Activated naive CD4-positive, alpha-beta T cell (primary cell): ENCODE measurements at places on chromosomes 3 and 15.

DNA sequence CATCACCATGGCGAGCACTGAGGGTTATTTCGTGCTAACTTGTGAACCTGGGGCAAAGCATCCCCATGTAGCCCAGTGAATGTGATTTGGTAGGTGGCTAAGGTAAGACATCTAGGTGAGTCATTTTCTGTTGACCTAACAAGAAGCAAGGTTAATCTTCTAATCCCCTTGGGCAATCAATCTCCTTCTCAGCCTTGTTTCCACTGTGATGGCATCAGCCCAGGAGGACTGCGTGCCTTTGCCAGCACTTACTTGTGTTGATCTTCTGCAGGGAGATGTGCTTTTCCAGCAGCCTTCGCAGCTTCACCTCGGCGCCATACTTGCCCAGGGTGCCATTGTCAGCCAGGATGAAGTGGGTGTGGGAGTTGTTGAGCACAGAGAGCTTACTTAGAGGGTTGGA, 35.7 kb downstream of the TRPM1 start:
- DNase-seq: no peak

- DNase-seq: no peak
These were observed 116.9 kb downstream of the DCLK3 start for GRCh38 chr3:36647423-36647853.

DNA sequence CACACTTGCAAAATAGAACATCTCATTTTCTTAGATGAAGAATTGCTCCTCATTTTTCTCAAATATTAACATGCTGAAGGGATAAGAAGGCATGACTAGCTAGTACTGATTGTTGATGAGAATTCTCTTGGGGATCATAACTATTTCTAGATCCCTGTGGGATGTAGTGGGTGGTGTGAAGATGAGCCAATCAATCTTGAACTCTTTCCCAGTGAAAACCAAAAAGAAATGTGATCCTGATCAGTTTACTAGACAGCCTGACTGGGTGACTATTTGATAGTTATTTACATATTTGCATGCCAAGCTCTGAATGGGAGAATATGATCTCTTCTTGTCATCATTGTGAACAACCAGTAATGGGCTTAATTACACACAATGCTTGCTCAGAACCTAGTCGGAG, 63.7 kb downstream of the ZIC1 start:
- no peak for DNase-seq

DNA sequence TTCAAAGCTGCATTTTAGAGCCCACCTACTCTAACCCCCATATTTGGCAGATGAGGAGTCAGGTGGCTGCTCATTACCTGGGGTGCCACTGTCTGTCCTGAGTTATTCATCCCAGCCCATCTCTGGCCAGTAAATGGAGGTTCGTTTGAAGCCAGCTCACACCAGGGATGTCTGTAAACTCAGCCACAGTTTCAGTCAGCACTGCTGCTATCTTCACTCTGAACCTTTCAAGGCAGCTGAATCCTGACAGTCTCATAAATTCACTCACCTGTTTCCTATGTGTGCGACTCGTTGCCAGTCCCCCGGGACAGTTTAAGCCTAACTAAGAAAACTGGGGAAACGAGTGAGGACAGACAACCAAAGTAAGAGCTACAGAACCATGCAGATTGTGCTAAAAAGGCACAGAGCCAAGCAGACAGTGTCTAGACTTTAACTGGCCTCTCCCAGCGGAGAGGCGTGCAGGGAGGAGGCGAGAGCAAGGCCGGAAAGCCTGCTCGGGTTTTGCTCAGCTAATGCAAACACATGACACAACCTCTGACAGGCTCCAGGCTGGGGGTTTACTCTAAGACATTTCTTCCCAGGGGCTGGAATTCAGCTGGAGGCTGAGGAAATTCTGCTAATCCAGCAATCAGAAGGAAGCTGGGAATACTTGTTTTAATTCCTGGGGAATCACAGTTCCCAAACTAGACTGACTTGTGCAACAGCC, 12.0 kb downstream of the FSTL1 start:
- no peak for DNase-seq

- DNase-seq: no peak
These were observed 100.8 kb downstream of the TPRG1 start for GRCh38 chr3:189272500-189273119.

DNA sequence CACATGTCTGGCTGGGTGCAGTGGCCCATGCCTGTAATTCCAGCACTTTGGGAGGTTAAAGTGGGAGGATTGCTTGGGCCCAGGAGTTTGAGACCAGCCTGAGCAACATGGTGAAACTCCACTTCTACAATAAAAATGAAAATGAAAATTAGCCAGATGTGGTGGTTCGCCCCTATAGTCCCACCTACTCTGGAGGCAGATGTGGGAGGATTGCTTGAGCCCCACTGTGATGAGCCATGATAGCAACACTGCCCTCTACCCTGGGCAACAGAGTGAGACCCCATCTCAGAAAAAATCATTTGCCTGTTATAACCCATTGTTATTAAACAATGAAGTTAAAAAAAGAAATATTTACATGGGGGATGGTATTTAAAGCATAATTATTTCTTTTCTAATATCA, 240.1 kb upstream of the ZPLD1 start:
- no peak for DNase-seq

- no peak for DNase-seq
These were observed 22.4 kb downstream of the FNDC3B start for GRCh38 chr3:172061724-172062184.

GRCh38 chr3:42442640-42443039, 32.2 kb upstream of the LYZL4 start:
- DNase-seq: no peak

GRCh38 chr15:26391567-26392194, 381.2 kb downstream of the GABRB3 start:
- no peak for DNase-seq

DNA sequence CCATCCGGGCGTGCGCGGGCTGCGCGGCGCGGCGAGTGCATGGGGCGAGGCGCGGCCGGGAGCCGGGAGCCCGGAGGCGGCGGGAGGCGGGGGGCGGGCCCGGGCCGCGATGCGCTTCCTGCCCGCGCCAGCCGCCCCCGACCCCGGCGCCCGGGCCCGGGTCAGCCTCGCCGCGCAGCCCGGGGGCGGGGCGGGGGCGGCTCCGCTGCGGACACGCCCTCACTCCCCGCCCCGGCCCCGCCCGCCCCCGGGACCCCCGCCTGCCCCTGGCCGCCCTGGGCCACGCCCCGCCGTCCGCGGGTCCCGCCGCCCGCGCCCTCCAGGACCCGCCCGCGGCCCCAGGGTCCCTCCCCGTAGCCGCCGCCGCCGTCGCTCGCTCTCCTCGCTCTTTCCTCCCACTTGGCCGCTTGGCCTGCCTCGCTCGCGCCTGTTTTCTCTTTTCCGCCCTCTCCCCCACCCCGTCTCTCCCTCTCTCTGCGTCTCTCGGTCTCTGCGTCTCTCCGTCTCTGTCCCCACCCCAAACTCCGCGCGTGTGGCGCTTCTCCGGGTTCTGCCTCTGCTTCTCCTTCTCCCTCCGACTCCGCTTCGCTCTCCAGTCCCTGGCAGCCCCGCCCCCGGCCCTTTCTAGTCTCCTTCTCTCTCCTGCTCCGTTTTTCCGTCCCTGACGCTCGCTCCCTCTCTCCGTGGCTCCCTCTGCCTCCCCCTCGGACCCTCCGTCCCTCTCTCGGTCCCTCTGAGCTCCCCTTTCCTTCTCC, at the start of gene PLXND1:
PLXND1 (minus strand) TSS at position 41 of the 755 bp plus-strand sequence; CDS start at position 4, 37 bp downstream.
- DNase-seq: no peak
